Erythroblast (primary cell): ENCODE measurements at places on chromosomes 16 and 17.

- DNase-seq = no peak
These were observed 174.8 kb downstream of the XYLT1 start for GRCh38 chr16:17295948-17296347.

- no peak for DNase-seq
These were observed 14.9 kb downstream of the SPATA32 start for GRCh38 chr17:45246861-45247428.

GRCh38 chr17:61511480-61512182, 59.4 kb downstream of the TBX4 start:
- no peak for DNase-seq

- no peak for DNase-seq
These were observed 147.5 kb upstream of the HS3ST4 start for GRCh38 chr16:25544294-25544693.
